HS-5 (cell line): ENCODE measurements at places on chromosomes 16 and 17.

GRCh38 chr17:38885728-38886642 lies 16.1 kb downstream of the LASP1 start:
- no peak for DNase-seq

DNA sequence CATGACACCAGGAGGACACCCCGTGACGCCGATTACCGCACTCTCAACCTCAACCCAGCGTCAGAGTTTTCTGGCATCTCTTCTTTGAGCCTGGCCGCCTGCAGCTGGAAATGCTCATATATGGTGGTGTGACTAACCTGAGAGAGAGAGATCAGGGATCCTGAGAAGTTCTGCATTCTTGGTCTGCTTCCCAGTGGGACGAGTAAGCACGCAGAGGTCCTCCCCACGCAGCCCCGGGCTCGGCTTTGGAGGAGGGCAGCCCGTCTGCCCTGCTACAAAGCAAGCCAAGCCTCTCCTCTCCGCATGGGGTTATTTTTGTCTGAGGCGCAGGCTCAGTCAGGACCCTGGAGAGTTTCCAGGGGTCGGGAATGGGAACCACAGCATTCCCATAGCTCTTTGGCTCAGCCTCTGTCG lies 16.5 kb downstream of the CRISPLD2 start:
- DNase-seq: peak; percentile 80

GRCh38 chr17:82042649-82043048 lies 5.2 kb upstream of the DCXR start:
- no peak for DNase-seq

- no peak for DNase-seq
Observed at GRCh38 chr16:84461029-84461412, 43.4 kb downstream of the MEAK7 start.

DNA sequence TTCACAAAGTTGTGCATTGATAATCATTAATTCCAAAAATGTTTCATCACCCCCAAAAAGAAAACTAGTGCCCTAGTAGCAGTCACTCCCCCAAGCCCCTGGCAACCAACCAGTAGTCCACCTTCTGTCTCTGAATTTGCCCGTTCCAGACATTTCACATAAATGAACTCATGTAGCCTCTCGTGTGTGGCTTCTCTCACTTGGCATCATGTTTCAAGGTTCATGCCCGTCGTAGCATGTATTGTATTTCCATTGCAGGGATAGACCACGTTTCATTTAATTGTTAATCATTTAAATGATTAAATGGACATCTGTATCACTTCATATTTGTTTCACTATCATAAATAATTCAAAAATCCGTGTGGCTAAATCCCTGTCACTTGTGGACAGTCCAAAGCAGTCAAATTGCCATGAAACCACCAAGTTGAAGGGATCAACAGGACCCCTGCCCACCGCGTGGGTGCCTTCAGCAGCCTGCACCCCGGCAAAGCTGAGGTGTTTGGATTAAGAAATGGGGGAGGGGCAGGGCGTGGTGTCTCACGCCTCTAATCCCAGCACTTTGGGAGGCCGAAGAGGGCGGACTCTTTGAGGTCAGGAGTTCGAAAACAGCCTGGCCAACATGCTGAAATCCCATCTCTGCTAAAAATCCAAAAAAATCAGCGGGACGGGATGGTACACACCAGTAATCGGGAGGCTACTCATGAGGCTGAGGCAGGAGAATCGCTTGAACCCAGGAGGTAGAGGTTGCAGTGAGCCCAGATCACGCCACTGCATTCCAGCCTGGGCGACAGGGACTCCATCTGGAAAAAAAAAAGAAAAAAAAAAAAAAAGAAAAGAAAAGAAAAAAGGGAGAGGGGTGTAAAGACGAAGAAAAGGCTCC lies 8.7 kb upstream of the FLYWCH2 start:
- no peak for DNase-seq

GRCh38 chr16:62963846-62964245 lies 927.6 kb upstream of the CDH8 start:
- no peak for DNase-seq

DNA sequence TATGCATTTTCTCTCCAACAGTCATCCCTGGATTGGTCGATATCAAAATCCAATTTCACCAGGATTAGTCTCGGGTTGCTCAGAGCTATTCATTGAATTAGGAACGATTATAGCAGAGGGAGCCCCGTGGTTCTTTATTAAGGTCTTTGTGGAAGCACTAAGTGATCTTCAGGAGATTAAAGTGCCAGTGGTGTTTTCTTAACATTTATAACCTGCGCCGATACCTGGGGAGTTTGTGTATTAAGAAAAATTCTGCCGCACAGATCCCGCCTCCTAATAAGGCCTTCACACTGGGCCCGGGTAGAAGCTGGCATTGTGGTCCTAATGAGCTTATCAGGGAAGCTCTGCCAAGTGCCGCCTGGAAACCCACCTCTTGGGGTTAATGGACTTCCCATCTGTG lies 238.7 kb downstream of the RBFOX1 start:
- DNase-seq: no peak

DNA sequence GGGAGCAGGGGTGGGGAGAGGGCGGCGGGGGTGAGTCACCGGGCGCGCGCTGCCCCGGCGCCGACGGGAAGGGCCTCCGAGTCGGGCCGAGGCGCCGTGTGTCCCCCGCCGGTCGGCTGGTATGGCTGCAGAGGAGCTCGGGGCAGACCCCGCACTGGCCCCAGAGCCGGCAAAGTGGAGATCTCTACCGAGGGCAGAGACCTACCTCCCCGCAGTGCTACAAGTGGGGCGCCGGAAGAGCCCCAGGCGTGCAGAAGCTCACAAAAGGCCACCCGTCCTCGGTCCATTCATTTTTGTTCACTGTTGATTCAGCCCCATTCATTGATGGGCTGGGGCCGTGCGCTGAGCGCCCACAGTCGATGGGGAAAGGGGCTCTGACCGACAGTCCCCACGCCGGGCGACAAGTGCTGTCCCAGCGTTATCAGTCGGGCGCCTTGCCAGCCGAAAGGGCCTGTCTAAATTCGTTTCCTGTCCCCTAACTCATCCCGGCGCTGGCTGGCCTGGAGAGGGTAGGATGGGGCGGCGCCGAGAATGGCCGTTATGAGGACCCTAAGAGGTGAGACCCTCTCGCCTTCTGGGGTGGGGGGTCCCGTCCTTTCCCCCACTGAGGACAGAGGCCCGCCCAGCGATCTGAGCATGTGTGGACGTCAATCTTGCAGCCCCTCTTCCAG lies 709 bp upstream of the ENO3 start:
- no peak for DNase-seq

GRCh38 chr16:67230809-67231660 lies 4.1 kb downstream of the TMEM208 start:
- no peak for DNase-seq

DNA sequence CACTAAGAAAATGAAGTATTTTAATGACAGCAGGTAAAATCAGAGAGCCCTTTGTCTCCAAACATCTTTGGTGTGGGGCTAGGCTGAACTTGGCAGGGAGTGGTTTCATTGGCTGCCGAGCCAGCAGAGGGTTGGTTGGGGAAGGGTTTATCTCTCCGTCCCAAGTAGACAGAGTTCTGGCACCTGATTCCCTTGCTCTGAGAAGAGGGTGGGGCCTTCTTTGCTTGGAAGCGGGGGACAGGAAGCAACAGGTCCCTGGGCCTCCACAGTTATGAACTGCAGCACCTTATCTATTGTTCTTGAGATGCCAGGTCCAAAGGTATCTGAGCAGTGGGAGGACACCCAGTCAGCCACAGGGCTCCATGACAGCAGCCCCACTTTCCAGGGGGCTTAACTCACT lies 12.3 kb upstream of the CDH1 start:
- DNase-seq: no peak

DNA sequence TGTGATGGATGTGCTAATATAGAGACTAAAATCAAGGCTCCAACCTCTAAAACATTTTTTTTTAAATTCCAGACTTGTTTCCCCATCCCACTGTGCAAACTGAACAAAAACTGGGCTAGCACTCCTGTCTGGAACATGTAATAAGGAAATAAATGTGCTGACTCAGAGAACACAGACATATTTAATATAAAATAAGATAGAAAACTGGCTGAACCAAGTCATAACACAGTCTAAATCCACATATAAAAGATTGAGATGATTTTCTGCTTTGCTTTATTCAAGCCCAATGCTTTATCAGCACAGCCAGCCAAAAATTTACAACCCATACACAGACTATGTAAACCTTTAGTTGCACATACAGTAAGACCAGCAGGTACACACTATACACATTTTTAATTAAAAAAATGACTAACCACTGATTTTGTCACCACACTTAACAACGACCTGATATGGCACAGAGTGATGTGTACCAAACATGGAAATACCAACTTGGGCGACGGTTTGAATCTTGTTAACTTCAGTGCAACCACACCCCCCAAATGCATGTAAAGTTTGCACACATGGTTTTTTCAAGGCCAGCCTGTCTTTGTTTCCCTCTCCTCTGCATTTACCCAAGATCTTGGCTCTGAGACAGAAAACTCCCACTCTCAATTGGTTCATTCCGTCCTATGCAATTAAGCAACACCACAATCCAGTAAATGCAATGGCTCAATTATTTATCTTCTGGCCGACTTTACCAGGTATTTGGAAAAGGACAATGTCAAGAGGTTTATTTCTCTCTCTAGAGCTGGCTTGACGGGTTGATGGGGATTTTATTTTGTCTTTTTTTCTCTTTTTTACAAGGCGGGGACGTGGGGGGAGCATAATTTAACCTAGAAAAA lies 1.2 kb downstream of the STAT3 start:
- no peak for DNase-seq

GRCh38 chr16:80012586-80012985 lies 412.0 kb upstream of the MAF start:
- no peak for DNase-seq

DNA sequence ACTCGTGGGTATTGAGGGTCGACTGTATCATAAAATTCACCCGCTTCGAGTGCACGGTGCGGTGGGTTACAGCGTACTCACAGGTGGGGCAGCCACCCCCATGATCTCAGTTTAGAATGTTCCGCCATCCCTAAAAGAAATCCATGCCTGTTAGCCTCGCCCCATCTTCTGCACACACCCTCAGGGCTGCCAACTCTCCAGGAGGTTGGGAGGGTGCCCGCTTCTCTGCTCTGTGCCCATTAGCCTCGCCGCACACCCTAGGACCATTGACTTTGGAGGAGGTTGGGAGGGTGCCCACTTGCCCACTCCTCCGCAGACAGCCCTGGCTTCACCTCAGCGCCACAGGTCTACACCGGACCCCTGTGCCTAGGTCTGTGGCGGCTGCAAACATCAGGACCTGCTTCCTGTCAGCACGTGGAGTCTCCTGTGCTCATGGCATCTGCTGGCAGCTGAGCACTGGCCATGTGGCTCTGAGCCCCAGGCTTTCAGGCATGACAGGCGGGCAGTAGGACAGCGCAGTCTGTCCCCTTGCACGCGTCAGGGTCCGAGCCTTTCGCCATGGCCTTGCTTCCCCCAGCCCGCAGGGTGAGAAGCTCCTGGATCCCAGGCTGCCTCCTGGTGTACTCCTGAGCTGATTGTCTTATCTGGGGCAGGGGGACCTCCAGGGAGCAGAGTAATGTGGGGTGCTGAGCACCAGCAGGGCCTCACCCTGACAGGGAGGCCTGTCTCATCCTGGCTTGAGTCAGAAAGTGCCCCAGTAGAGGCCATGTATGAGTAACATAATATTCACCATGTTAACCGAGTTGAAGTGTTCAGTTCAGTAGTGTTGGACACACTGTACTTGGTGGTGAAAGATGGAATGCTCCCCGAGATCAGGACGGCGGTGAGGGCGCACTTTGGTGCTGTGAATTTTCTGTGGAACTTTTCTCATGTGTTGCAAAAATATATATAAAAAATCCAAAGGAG lies 21.9 kb downstream of the NME3 start:
- DNase-seq: no peak

DNA sequence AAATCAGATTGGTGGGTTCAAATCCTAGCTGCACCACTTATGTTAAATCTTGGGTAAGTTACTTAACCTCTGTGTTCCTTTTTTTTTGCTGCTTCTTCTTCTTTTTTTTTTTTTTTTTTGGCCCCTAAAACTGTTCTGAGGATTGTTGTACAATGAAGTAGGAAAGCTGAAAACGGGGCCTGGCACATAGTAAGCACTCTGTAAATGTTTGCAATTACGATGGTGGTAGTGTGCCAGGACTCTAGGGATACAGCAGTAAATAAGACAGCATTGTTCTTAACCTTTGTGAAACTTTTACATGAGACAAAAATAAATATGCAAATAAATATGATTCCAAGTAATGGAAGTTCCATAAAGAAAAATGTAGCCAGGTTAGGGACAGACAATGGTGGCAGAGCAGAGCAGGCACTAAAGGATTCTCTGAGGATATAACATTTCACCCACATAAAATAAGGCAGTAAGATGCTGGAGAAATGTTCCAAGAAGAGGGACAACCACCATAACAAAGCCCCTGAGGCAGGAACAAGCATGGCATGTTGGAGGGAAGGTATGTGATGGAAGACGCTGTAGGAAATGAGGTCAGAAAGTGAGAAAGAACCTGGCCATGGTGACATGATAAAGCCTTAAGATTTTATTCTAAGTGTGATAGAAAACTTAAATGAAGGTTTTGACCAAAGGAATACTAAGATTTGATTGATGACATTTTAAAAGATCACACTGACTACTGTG lies 127.3 kb downstream of the NLK start:
- DNase-seq: no peak

GRCh38 chr16:4803401-4803844 lies 990 bp upstream of the ROGDI start:
- no peak for DNase-seq

GRCh38 chr16:54070789-54071343 lies 215.7 kb downstream of the IRX3 start:
- no peak for DNase-seq

DNA sequence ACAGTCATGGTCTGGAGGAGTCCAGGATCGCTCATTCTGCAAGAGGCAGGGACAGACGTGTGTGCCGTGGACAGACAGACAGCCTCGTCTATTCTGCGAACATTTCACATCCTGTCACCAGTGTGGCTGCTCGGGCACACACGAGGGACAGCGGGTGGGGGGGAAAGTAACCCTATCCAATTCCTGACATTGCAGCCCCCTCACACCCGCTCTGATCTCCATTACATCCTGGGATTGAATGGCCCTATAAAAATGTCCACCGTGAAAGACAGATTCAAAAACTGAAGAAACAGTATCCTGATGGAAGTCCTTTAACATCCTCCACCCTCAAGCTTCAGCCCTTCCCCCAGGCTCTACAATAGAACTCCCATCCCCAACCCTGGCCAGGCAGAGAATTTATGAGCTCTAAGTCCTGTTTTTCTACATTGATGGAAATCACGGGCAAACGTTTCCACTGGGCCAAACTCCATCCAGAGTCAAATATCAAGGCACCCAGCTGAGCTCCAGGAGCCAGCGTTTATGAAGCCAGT lies 39.4 kb downstream of the HS3ST3A1 start:
- DNase-seq: peak; percentile 89

- DNase-seq: no peak
Observed at GRCh38 chr17:38886643-38887010, 16.8 kb downstream of the LASP1 start.

DNA sequence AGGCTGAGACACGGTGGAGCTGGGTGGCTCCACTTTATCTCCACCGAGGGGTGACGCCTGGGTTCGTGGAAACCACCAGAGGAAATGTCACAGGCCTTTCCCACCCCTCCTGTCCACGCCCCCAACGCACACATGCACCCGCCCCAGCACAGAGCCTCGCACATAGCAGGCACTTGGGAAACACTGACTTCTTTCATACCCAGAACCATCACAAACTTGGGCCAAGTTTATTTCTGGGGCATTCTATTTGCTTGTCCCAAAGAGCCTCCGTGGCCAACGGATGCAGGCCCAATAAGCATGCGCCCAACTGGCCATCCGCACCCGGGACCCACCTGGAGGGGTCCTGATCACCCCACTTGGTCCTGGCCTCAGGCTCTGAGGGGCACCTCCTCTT lies 3.3 kb downstream of the BCAR1 start:
- DNase-seq: no peak
